Naive thymus-derived CD8-positive, alpha-beta T cell (primary cell): ENCODE measurements at places on chromosomes 4 and X.

GRCh38 chr4:102665527-102665926, 95.2 kb downstream of the MANBA start:
- DNase-seq = no peak

- no peak for DNase-seq
Measured at GRCh38 chr4:8308144-8308543, 38.6 kb downstream of the HTRA3 start.

GRCh38 chrX:71671043-71671780, 3.9 kb downstream of the LOC101059915 start:
- no peak for DNase-seq

- no peak for DNase-seq
Measured at GRCh38 chrX:69501429-69501828, 2.7 kb upstream of the NALF2 start.

DNA sequence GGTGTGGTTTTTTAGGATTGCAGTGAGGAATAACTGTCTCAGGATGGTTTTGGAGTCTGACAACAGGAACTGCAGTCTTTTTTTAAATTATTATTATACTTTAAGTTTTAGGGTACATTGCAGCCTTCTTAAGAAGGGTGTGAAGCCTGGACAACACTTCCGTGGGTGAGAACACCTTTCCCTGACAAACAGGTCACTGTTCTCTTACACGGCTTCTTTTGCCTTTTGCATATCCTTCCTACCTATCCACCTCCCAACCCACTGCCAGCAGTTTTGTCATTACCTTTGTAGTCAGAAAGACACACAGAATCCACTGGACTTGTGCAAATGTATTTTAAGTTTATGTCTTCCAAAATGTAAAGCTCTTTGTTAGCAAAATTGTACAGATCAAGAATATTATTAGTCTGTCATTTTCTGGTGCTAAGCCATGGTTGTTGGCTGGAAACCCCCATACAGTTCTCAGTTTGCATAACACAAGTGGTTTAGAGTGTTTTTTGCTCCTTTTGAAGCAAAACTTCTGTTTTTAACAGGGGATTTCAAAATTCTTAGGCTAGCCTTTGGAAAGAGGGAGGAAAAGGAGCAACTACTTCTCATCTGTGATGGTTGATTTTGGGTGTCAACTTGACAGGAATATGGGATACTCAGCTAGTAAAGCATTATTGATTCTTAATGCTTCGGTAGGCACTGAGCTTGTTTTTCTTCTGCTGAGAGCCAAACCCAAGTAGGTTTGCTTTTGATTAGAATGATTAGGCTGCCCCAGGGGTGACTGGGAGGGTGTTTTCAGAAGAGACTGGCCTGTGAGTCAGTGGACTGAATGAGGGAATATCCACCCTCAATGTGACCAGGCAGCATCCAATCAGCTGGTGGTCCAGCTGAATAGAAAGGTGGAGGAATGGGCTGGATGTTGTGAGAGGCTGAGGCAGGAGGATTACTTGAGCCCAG, 29.4 kb upstream of the KLHL2 start:
- no peak for DNase-seq
